ENCODE measurements at places on chromosomes 11 and 22. TPM values are rescaled to one million over a fixed set of nuclear protein-coding genes. Genes with fewer than 3 reads are reported as not detected.

Gene CHRM4
- not detected for total RNA-seq

Gene SGSM1
- total RNA-seq = not detected

Gene PATE2
- total RNA-seq = 1.1 TPM

Gene IGSF9B
- 3.4 TPM for total RNA-seq

Gene TEX12
- total RNA-seq = 0.59 TPM

Gene TAF10
- 139 TPM for total RNA-seq

Gene MS4A4E
- not detected for total RNA-seq

Gene MMP11
- total RNA-seq = 6.3 TPM

Gene BATF2
- total RNA-seq = 0.61 TPM

Gene LDHAL6A
- total RNA-seq = not detected

Gene RCOR2
- 3.2 TPM for total RNA-seq

Gene FZD4
- total RNA-seq = 0.17 TPM

Gene PNPLA5
- total RNA-seq = 0.15 TPM

Gene CSF2RB
- 23.4 TPM for total RNA-seq

Gene NAT10
- total RNA-seq = 120 TPM

Gene CASP12
- not detected for total RNA-seq

Gene TSSK2
- total RNA-seq = not detected

Gene C11orf91
- total RNA-seq = not detected

Gene RIMBP3C
- 1.1 TPM for total RNA-seq

Gene GAB4
- not detected for total RNA-seq

Gene ALX4
- not detected for total RNA-seq

Gene CDKN1C
- 0.55 TPM for total RNA-seq

Gene NAALAD2
- total RNA-seq = not detected

Gene TMEM121B
- 0.15 TPM for total RNA-seq

Gene PIH1D2
- 2.6 TPM for total RNA-seq

Gene ARHGAP8
- not detected for total RNA-seq

Gene ESRRA
- total RNA-seq = 44.9 TPM

Gene BACE1
- not detected for total RNA-seq

Gene SUSD2
- 0.39 TPM for total RNA-seq

Gene LSP1
- 303 TPM for total RNA-seq

Gene CNGA4
- total RNA-seq = 0.97 TPM

Gene IRAG1
- total RNA-seq = not detected

Gene OR2AG1
- total RNA-seq = not detected

Gene GGT5
- total RNA-seq = not detected

Gene KRTAP5-7
- total RNA-seq = not detected

Gene GLB1L2
- not detected for total RNA-seq

Gene SNX15
- 28.3 TPM for total RNA-seq

Gene NLRP10
- not detected for total RNA-seq

Gene TRPC6
- not detected for total RNA-seq

Gene PANX3
- total RNA-seq = not detected

Gene SPDYC
- total RNA-seq = not detected

Gene MAPK8IP2
- 1.5 TPM for total RNA-seq

Gene CCDC89
- total RNA-seq = 0.23 TPM

Gene OSM
- total RNA-seq = 0.79 TPM

Gene MUC2
- not detected for total RNA-seq

Gene ARL2
- 102 TPM for total RNA-seq

Gene OR4A47
- total RNA-seq = not detected

Gene FXYD6
- not detected for total RNA-seq

Gene SLC22A9
- not detected for total RNA-seq

Gene APOL5
- 1.2 TPM for total RNA-seq

Gene CD3E
- total RNA-seq = 2.0 TPM

Gene FADS1
- total RNA-seq = not detected

Gene CCDC90B
- total RNA-seq = 52.8 TPM

Gene GRK2
- total RNA-seq = 280 TPM

Gene PTGDR2
- total RNA-seq = not detected

Gene NEFH
- not detected for total RNA-seq

Gene GVQW3
- total RNA-seq = 16.5 TPM
